Activated CD4-positive, alpha-beta memory T cell treated with anti-CD3 and anti-CD28 coated beads for 36 hours (primary cell): ENCODE measurements at places on chromosomes 1 and 21. TPM values are rescaled to one million over a fixed set of nuclear protein-coding genes. Genes with fewer than 3 reads are reported as not detected.

The FCGR2B gene
- total RNA-seq, result not detected

The LCE4A gene
- total RNA-seq, result not detected

The TNFSF4 gene
- 0.58 TPM for total RNA-seq

The CD1B gene
- total RNA-seq, result not detected

The NBPF6 gene
- total RNA-seq, result 0.12 TPM

The NCMAP gene
- 0.07 TPM for total RNA-seq

The PDE4DIP gene
- total RNA-seq, result 25.3 TPM

The TMOD4 gene
- 2.7 TPM for total RNA-seq
